Fibroblast of skin of back (primary cell): ENCODE measurements at places on chromosomes 11 and 22.
A peak's percentile ranks its signal among the peaks of the same experiment; 100 is the strongest.

GRCh38 chr22:36910461-36910860 lies 3.0 kb upstream of the CSF2RB start:
- peak; percentile 32 for DNase-seq

DNA sequence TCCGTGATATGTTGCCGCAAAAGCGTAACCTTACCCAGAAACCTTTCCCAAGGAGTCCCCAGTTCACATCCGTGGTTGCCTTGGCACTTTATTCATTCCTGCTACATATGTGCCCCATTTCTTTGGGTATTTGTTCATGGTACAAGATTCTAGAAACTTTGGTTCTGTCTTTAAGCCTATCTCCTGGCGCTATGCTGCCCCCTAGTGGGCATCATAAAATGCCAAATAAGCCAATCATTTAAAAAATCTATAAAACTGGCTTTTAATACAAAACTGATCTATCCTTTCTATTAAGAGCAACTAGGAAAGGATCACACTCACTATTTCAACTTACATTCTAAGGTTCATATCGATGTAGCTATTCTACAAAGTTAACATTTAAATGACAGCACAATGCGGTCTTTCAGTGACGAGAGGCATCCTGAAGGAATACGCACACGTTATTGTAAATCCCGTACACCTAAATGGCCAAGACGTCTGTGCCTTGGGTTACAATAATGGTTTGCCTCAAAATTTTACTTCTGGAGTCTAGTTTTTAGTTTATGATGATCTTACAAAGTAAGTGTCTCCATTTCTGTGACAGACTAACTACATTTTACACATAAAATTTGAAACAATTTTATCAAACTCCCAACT lies 16.2 kb downstream of the PIWIL3 start:
- DNase-seq = peak; percentile 42

DNA sequence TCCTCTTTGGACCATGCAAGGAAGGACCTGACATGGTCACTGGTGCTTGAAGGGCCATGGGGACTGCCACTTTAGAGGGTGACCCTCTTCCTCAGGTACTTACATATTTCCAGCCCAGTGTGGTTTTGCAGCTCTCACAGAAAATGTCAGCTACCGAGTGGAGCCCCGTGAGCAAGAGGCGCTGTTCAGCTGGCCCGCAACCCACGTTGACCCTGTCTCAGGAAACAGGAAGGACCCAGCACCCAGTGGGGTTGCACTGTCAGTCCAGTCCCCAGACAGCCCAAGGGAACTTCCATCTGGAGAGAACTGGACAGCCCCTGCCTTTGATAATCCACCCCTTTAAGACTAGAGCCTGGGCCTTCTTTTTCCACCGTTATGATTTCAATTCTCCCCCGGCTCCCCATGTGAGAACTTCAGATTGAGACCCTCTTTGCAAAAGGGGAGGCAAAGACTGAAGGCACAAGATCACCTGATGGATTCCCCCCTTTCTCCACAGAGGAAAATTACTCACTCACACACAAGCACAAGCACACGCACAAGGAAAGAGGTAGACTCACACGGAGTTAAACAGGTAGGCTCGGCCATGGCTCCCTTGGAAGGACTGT lies 3.4 kb downstream of the YPEL4 start:
- no peak for DNase-seq

DNA sequence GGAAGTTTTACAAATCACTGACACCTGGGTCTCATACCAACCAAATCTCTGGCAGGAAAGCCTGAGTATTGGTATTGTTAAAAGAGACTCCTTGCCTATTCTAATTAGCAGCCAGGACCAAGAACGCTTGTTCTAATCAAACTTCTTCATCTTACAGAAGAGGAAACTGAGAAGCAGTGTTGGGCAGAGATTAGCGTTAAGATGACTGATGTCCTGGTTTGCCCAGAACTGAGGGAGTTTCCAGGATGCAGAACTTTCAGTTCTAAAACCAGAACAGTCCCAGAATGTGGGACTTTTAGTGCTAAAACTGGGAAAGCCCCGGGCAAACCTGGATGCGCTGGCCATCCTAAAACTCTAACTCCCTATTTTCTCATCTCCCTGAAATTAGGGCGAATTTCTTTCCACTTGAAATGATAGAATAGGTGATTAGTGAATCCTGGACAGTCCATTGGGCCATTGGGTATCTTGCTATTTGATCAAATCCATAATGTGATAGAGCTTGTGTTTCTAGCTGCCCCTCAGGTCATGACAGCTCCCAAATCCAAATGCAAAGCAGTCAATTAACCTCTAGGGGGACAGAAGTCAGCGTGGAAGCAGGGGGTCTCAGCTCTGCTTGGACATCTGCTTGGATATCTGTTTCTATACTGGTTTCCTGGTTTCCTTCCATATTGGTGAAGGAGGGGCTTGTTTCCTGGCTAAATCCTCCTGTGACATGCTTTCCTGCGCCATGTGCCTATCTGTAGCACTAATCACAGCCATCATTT lies 16.0 kb upstream of the TMPRSS13 start:
- no peak for DNase-seq

DNA sequence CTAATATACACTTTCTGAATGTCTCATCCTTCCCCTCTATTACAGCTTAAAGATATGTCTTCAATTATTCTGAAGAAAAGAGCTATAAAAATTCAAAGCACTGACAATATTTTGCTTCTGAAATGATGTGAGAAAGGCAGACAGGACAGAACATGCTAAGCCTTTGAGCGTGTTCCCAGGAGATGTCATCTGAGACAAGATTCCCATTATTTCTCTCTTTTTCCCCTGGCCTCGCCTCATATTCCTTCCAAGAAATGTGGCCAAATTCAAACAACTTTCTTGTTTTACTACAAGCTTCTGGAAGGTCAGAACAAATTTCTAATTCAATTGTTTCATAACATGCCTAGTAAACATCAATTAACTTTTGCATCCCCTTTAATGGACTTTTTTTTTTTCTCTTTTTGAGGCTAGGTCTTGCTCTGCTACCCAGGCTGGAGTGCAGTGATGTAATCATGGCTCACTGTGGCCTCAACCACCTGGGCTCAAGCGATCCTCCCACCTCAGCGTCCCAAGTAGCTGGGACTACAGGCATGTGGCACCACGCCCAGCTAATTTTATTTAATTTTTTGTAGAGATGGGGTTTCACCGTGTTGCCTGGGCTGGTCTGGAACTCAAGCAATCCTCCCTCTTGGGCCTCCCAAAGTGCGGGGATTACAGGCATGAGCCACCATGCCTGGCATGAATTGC lies 37.1 kb upstream of the NFRKB start:
- no peak for DNase-seq

DNA sequence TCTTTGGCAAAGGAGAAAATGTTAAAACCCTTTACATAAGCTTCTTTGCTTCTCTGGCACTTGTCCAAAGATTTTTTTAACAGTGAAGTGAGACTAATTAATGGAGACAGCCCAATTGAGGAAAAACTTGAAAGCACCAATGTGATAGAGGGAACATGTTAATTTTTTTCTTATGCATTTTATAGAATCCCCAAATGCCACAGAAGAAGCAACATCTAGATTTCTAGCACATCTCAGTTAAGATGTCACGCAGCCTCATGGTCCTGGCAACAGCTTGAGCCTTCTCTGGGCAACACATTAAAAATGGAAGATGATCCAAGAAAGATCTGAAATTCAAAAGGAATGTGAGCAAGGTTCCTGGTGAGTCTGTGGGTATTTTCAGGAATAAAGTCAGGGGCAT lies 48.5 kb downstream of the PACSIN2 start:
- no peak for DNase-seq

GRCh38 chr22:34334893-34335292 lies 414.6 kb upstream of the LARGE1 start:
- DNase-seq = no peak

DNA sequence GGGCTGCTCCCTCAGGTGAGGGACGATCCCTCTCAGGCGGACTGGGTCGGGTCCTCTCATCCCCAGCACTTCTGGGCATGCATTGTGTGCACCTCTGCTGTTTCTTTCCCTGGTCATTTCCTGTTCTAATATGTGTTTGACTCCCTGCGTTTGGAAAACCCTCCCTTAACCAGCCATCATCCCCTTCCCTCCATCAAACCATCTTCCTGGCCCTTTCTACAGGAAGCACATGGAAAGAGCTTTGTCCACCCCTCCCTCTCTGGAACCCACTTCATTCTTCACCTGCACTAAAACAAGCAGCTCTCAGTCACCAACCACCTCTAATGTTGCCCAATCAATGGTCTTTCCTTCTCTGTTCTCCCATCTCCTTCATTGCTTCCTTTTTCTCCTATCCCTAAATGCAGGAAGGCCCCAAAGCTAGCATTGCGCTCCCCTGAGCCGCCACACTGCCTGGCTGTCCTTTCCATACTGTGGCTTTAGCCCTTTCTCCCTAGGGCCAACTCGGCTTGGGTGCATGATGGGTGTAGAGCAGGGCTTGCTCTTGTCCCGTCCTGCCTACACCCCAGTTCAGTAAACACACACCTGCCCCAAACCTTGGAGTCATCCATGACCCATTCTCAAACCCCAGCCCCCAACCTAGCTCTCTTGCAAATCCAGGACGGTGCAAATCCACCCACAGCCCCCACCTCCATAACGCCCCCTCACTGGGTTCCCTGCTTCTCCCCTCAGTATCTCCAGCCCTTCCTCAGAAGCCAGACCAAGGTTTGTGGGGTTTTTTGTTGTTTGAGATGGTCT lies 5.4 kb upstream of the GAS2L1 start:
- no peak for DNase-seq

DNA sequence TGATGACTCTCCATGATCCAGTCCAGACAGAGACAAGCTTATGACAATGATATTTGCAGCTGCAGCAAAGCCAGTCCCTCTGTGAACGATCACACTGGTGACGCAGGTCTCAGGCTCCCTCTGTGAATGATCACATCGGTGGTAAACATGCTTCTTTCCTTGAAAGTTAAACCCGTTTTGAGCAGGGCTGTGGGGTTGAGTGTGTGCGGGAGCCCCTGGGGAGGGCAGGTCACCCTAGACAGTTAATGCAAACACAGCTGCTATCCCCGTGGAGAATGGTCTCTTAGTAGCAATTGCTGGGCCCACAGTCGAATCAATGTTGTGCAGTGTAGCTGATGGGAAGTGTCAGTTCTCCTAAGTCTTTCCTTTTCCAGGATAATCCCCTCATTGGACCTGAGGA lies 71.0 kb upstream of the KIRREL3 start:
- DNase-seq = no peak

- peak; percentile 17 for DNase-seq
Measured at GRCh38 chr11:64372802-64373597, 14.0 kb downstream of the RPS6KA4 start.

DNA sequence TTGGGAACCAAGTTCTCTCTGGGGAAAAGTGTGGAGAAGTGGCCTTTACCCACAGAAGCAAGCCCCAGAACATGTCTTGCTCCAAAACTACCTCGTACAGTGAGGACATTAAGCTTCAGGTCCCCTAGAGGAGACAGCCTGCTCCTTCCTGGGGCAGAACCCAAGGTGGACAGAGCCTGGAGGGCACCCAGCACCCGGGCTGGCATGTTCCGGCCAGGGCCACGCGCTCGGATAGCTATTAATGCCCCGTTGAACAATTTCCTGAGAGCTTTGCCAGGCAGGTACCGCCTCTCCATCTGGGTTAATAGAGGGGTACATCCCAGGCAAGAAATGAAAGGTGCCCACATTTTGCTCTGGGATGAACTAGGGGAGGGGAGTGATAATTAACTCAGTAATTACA lies 169.0 kb upstream of the GRK3 start:
- no peak for DNase-seq

DNA sequence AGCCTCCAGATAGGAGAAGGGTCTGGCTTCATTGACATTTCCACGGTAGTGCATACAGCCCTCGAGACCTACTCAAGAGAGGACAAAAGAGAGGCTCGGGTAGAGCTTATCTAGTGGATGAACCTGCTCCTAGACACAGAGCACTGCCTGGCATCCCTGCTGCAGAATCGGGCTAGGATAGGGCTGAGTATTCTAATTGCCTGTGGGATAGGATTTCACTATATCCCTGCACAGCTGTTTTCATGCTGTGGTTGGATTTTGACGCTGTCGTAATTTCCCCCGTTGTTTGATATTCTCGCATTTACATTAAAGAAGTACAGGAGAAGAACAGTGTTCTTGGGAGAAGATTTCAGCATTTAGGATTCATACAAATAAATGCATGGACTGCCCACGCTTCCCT lies 107.8 kb downstream of the KIRREL3 start:
- no peak for DNase-seq

DNA sequence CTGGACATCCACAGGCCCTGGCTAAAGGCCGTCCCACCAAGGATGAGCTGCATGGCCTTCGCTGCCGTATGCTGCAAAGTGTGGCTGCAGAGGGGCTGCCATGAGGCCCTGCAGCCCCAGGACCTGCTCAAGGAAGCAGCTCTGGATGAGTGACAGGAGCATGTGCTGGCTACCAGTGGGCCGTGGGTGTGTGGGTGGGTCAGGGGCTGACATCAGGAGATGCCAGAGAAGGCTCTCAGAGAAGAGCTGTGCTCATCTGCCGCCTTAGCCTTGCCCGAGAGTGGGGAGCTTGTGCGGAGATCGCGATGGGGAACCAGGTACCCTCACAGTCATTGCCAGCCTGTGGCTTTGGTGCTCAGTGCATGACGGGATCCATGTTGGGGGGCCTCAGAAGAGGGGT lies 41.3 kb downstream of the SCUBE1 start:
- DNase-seq = no peak

- no peak for DNase-seq
Measured at GRCh38 chr11:65781152-65781961, 581 bp upstream of the AP5B1 start.

DNA sequence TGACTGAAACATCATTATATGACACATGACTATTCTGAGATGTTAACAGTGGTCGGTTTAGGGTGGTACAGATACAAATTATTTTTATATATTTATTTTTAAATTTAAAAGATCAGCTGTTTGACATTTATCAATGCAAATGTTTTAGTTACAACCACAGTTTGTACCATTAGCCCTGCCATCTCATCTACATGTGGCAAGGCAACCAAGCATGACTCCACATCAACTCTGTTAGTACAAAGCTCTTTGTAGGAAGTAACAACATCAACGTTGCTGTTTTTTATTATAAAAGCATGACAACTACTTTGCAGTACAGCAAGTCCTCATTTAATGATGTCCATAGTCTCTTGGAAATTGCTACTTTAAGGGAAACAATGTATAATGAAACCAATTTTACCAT lies 40.8 kb downstream of the ENTHD1 start:
- DNase-seq = no peak

- no peak for DNase-seq
Measured at GRCh38 chr11:13434247-13435205, 28.5 kb downstream of the BTBD10 start.
